SJSA1 (cell line): ENCODE measurements at places on chromosomes 3 and 15. TPM values are rescaled to one million over a fixed set of nuclear protein-coding genes. Genes with fewer than 3 reads are reported as not detected.

GRCh38 chr15:67859331-67859946 lies 19.6 kb upstream of the RNU6-1 start:
- no peaks in the 10 kb centered on the region for H3K27me3 ChIP-seq
- no peak overlapping the region for H3K4me3 ChIP-seq
- no peak for DNase-seq
- H3K27ac ChIP-seq = no peak overlapping the region

DNA sequence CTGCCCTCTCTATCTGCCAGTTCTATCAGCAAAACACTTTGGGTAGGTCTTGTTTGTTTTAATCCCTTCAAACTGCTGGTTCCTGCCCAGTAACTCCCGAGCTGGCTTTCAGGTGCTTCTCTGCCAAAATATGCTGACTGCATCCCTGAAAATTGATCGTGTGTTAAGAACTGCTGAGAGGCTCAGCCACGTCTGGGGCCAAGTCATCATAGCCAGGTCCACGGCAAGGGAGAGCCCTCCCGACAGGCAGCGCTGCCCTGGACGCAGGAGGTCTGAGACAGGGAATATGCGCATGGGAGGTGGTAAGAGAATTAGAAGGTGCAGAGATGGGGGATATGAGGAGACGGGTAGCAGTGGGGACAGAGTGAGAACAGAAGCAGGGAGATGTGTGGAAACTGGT lies 179.7 kb upstream of the TOPAZ1 start:
- H3K36me3 ChIP-seq = no peaks in the 10 kb centered on the region
- DNase-seq = no peak
- H3K27me3 ChIP-seq = peaks cover 6% of the 10 kb centered on the region
- H3K4me1 ChIP-seq = no peaks in the 10 kb centered on the region

- DNase-seq = no peak
- H3K4me1 ChIP-seq = no peaks in the 10 kb centered on the region
- H3K27ac ChIP-seq = no peak overlapping the region
Observed at GRCh38 chr15:37149146-37149545, 48.8 kb upstream of the MEIS2 start.

GRCh38 chr15:53548236-53548635 lies 211.2 kb downstream of the WDR72 start:
- DNase-seq = no peak
- no peak overlapping the region for H3K4me3 ChIP-seq
- no peaks in the 10 kb centered on the region for H3K27me3 ChIP-seq
- H3K27ac ChIP-seq = no peak overlapping the region
- H3K36me3 ChIP-seq = no peaks in the 10 kb centered on the region

GRCh38 chr3:156553705-156554356 lies 1.1 kb downstream of the SSR3 start:
- H3K27ac ChIP-seq = peak overlapping the region; percentile 59
- no peak for DNase-seq
- H3K4me3 ChIP-seq = peak overlapping the region; percentile 68
- no peaks in the 10 kb centered on the region for H3K27me3 ChIP-seq
- H3K36me3 ChIP-seq = peaks cover 57% of the 10 kb centered on the region

DNA sequence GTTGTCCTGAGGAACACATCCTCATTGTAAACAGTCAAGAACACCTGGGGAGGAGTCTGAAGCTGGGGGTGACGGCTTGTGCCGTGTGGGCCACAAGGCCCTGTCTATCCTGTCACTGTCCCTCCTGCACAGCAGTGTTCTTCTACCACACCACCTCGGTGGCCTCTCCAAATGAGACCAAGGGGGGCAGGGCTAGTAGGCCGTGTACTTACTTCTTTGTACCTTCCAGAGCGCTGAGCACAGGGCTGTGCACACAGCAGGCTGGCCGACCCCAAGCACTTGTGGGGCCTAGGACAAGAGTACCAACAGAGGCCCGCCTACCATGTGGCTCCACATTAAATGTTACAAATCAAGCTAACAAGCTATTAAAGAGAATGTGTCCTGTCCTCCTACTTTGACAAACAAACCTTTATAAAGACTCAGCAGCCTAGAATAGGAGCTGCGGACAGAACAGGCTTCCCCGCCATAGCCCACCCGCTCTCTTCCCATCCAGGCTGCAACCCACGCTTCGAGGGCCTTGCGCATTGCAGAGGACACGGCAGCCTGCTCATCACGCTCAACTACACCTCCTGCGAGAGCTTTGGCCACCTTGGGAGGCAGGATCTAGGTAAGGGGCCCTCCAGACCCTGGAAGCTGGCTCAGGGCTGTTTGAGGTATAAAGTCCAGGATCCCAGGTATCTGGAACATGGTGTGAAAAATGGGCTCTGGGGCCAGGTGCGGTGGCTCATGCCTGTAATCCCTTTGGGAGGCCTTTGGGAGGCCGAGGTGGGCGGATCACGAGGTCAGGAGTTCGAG lies 30.5 kb downstream of the MELTF start:
- no peak for DNase-seq
- H3K36me3 ChIP-seq = no peaks in the 10 kb centered on the region; the same call in 1 of the 2 replicates
- H3K4me1 ChIP-seq = peaks cover 13% of the 10 kb centered on the region
- no peak overlapping the region for H3K27ac ChIP-seq
- no peaks in the 10 kb centered on the region for H3K27me3 ChIP-seq

GRCh38 chr15:73624530-73624929 lies 8.7 kb downstream of the NPTN start:
- DNase-seq = no peak
- H3K4me1 ChIP-seq = peaks cover 7% of the 10 kb centered on the region
- H3K36me3 ChIP-seq = no peaks in the 10 kb centered on the region
- no peak overlapping the region for H3K27ac ChIP-seq
- H3K4me3 ChIP-seq = no peak overlapping the region

DNA sequence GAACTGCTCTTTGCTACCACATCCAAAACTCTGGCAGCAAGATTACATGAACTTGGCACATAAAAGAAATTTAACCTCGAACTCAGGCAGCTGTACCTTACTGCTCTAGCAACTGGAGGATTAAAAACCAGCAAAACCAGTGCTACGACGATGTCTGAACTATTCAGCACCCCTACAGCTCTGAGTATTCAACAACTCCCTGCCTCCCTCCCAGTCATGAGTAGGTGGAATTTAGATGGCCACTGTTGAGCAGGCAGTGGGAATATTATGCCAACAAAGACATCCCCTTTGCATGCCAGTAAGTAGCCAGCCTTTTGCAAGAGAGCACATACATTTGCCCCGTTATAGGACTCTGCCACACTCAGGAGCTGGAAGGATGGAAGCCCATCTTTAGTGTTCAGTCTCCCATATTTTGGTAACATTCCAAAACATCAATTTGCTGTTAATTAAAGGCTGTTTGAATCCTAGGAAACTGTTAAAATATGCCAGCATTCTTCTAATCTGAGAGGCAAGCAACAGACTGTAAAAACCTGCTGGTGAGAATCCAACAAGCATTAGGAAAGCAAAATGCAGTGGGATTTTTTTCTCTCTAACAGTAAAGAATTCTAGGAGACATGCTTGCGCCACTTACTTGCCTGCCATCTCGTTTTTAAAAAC lies 85.4 kb downstream of the ZNF385D start:
- no peaks in the 10 kb centered on the region for H3K36me3 ChIP-seq
- H3K27ac ChIP-seq = no peak overlapping the region
- no peak for DNase-seq
- no peak overlapping the region for H3K4me3 ChIP-seq

DNA sequence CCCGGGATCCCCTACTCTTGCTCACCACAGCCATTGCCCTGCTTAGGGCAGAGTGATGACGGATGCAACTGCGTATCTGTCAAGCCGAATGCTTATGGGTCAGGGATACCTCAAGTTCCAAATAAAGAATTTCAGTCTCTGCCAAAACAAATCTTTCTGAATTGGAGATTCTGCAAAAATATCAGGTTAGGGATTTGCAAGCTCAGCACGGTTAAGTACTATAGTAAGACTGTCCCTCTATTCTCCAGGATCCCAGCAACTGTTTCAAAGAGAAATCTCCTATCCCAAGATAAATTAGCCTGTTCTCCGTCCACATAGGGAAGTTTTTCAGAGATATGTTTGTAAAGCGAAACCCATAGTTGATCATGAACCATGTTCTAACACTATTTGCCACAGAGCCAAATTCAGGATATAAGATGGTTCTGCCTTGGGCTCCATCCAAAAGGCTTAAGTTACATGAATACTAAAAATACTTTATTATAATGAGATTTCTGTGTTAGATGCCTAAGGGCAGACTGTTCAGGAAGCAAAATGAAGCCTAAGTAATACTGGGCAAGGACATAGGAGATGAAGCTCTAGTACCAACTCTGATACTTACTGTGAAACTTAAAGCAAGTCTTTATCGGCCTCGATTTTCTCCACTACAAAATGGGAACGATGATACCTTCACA lies 100.1 kb upstream of the LPP start:
- no peaks in the 10 kb centered on the region for H3K27me3 ChIP-seq
- no peak overlapping the region for H3K4me3 ChIP-seq
- H3K4me1 ChIP-seq = peaks cover 11% of the 10 kb centered on the region
- H3K36me3 ChIP-seq = no peaks in the 10 kb centered on the region

GRCh38 chr3:58609990-58610389 lies 32.8 kb upstream of the FAM107A start:
- no peak overlapping the region for H3K4me3 ChIP-seq
- DNase-seq = no peak
- no peaks in the 10 kb centered on the region for H3K36me3 ChIP-seq

DNA sequence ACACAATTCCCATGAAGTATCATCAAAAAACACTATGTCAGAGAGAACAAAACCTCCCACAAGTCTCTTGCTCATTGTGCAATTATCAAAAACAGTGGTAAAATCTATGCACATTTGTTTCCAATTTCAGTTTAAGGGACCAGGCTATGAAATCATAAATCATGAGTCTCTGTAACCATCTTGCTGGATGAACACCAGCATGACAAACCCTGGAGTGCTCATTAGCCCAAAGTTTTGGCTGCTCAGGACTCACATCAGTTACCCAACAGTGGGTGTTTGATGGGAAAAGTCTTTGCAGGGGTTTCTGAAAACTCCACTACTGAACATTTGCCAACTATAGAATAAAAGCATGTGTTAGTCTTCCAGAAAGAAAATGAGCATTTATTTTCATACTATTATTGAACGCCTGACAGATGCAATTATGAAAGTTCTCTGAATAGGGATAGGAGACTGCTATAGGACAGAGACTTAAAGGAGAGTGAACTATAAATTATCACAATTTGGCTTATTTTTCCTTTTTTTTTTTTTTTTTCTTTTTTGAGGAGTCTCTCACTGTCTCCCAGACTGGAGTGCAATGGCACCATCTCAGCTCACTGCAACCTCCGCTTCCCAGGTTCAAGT lies 240.8 kb upstream of the KCNMB2 start:
- H3K27me3 ChIP-seq = no peaks in the 10 kb centered on the region
- DNase-seq = no peak
- H3K4me3 ChIP-seq = no peak overlapping the region
- H3K36me3 ChIP-seq = no peaks in the 10 kb centered on the region

GRCh38 chr3:104933972-104934371 lies 432.7 kb upstream of the ALCAM start:
- no peaks in the 10 kb centered on the region for H3K27me3 ChIP-seq
- DNase-seq = no peak
- H3K36me3 ChIP-seq = no peaks in the 10 kb centered on the region
- H3K27ac ChIP-seq = no peak overlapping the region
- no peak overlapping the region for H3K4me3 ChIP-seq

- no peak for DNase-seq
- H3K27ac ChIP-seq = no peak overlapping the region
- peaks cover 10% of the 10 kb centered on the region for H3K4me1 ChIP-seq
- H3K36me3 ChIP-seq = no peaks in the 10 kb centered on the region
- no peaks in the 10 kb centered on the region; the same call in 1 of the 2 replicates for H3K27me3 ChIP-seq
Observed at GRCh38 chr3:155737844-155738460, 6.9 kb downstream of the PLCH1 start.

DNA sequence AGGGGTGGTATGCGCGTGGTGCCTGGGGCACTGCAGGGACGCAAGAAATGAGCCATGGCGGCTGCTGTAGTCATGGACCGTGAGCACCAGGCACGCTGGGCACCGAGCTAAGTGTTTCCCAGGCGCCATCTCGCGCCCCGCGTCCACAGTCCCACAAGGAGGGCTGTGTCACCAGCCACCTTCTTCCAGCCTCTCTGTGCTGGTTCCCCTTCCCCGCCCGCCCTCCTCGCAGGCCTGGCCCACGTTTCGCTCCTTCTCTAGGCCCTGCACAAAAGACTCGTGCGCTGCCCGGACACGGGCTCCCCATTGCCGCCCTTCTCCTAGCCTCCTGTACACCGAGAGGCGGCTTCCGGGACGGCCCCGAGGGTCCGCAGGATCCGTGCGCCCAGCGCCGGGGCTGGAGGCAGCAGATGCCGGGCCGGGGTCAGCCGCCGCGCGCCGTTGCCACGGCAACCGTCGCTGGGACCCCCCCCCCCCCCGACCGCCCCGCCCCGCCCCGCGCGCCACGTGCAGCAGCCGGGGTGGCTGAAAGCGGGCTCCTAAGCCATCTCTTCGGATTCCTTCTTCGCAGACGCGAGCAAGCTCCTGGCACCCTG lies 113.4 kb downstream of the SRGAP3 start:
- H3K4me3 ChIP-seq = no peak overlapping the region
- 0 out of 2 replicates have a peak, but pooled peaks cover 5% of the 10 kb centered on the region for H3K27me3 ChIP-seq
- H3K4me1 ChIP-seq = no peaks in the 10 kb centered on the region
- H3K36me3 ChIP-seq = no peaks in the 10 kb centered on the region
- no peak overlapping the region for H3K27ac ChIP-seq
- DNase-seq = no peak

GRCh38 chr15:89978914-89979313 lies 22.2 kb upstream of the ZNF710 start:
- H3K27ac ChIP-seq = no peak overlapping the region
- H3K36me3 ChIP-seq = no peaks in the 10 kb centered on the region
- no peak for DNase-seq
- no peak overlapping the region for H3K4me3 ChIP-seq
- H3K4me1 ChIP-seq = no peaks in the 10 kb centered on the region

DNA sequence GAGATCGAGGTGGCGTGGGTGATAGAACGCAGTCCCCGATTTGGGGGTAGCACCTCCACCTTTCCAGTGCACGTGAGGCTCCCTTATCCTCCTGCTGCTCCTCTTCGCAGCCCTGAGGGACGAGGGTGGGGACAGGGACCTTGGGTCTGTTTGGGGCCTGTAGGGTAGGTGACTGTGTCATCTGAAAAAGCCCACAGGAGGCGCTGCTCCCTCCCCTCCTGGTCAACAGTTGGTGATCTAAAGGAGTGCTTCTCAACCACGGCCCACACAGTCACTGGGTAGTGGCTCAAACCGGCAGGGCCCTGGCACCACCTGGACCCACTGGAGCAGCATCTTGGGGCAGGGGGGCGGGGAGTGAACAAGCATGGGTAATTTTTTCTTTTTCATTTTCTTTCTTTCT lies 7.1 kb downstream of the LRRK1 start:
- no peak overlapping the region for H3K27ac ChIP-seq
- no peaks in the 10 kb centered on the region for H3K27me3 ChIP-seq
- no peaks in the 10 kb centered on the region for H3K4me1 ChIP-seq
- peaks cover 24% of the 10 kb centered on the region for H3K36me3 ChIP-seq
- H3K4me3 ChIP-seq = no peak overlapping the region

The PFKFB4 gene
- 3.3 and 8.9 TPM in 2 replicates for total RNA-seq

The SCN11A gene
- not detected in 2 replicates for total RNA-seq

The DUOX2 gene
- not detected in 2 replicates for total RNA-seq

The PAQR9 gene
- not detected in 2 replicates for total RNA-seq

The SEMA7A gene
- 5.2 and 5.4 TPM in 2 replicates for total RNA-seq

The GOLGA8J gene
- total RNA-seq = not detected in 2 replicates

The SLC22A14 gene
- not detected in 2 replicates for total RNA-seq

The SNX22 gene
- 0.05 TPM in 1 of 2 replicates, not detected in the other for total RNA-seq

The CLRN1 gene
- total RNA-seq = not detected in 2 replicates

The CDHR4 gene
- not detected in 2 replicates for total RNA-seq

The CATSPER2 gene
- total RNA-seq = 0.26 and 1.3 TPM in 2 replicates
